ENCODE measurements at places on chromosomes 1 and 21.

GRCh38 chr21:42465803-42466127, 30.3 kb downstream of the RSPH1 start:
- no peak for DNase-seq

GRCh38 chr1:117654493-117655219, 48.8 kb downstream of the TENT5C start:
- no peak for DNase-seq

GRCh38 chr1:199290186-199290585, 651.3 kb downstream of the PTPRC start:
- peak; percentile 83 for DNase-seq

- DNase-seq = peak; percentile 97
Measured at GRCh38 chr1:21904704-21905520, 32.2 kb downstream of the HSPG2 start.

Data from iris pigment epithelial cell (primary cell).